ELF-1 (cell line): ENCODE measurements at places on chromosomes 1 and 21.

DNA sequence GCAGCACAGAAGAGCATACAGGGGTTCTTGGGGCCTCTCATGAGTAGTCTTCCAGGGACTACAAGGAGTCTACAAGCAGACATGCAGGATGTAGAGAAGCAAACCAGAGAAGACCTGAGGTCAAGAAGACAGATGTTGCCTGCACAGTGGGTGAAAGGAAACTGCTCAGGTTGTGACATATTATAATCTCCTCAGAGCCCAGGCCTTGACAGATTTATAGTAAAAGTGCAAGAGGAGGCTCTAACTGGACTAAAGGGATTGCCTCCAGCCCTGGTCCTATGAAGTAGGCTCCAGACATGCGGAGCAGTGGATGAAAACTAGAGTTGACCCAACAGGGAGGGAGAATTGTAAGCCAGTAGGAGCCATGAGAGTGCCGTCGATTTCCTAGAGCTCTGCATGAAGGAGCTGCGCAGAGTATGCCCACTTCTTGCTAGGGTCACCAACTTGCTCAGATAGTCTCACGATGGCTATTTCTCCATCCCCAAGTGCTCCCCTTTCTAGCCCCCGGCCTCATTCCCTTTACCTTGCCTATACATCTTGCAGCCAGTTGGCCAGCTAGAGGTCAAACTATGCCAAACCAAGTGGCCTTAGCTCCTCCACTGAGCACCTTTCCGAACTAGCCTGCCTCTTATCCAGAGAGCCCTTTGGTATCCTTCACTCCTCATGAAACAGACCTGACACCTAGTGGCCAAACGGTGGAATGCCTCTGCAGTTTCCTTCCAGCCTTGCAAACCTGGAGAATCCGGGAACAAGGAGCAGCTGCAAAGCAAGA, 36.2 kb upstream of the IPO9 start:
- peak; percentile 91 for DNase-seq

DNA sequence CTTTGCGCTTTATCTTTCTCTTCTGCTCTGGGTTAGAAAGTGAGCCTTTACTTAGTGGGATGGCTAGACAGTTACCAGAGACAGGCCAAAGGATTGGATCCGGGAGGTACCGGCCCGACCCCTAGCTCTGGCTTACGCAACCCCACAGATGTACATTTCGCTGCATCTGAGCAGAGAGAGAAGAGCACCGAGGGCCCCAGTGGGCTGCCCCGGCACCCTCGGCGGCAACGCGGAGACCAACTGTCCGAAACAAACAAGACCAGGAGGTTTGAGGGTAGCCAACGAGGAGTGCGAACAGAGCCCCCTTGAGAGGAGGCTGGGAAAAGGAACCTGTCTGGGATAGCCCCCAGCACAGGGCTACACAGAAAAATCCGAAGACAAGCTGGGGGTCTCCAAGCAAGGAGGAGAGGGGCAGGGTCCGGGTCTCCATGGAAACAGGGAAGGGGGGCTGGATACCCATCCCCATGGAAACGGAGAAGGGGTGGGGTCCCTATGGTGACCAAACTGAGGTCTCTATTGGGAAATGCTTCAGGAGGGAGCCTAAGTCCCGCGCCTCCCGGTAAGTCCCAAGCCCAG, 373 bp downstream of the MTF1 start:
- DNase-seq, result no peak

DNA sequence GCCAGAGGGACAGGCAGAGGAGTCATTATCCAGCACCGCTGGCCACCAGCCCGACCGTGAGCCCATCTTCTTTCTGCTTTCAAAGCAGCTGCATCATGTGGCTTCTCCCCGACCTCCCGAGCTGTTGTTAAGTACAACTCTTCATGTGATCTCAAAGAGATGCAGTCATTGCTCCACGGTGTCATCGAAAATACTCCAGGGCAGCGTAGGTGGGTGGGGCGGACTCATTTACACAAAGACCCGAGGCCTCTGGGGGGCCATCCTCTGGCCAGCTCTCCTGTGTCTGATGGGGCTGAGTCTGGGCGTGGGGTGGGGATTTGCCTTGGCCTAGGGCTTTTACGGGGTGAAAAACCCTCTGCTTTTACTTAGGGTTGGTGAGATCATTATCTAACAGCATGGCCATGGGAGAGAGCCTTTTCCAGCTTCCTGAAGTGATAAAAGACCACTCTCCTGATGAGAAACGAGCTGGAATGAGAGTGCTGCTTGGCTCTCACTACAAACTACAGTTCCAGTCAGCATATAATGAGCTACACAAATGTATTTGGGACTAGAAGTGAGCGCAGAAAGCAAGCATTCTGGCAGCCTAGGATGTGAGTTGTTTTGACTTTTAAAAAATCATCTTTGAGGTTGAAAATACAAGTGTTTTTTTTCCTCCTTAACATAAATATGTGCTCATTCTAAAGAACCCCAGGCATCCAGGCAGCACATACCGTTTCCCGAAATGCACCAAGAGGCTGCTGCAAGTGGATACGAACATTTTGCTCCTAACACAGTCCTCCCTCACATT, 165.0 kb downstream of the RHOU start:
- DNase-seq, result peak; percentile 76

GRCh38 chr1:44031252-44032169, at the start of gene SLC6A9:
Gene SLC6A9 (minus strand): TSS chr1:44031462. CDS start chr1:44024277, 7,185 bp downstream.
- peak; percentile 77 for DNase-seq

GRCh38 chr1:206573319-206573718, 38.9 kb downstream of the EIF2D start:
- no peak for DNase-seq

DNA sequence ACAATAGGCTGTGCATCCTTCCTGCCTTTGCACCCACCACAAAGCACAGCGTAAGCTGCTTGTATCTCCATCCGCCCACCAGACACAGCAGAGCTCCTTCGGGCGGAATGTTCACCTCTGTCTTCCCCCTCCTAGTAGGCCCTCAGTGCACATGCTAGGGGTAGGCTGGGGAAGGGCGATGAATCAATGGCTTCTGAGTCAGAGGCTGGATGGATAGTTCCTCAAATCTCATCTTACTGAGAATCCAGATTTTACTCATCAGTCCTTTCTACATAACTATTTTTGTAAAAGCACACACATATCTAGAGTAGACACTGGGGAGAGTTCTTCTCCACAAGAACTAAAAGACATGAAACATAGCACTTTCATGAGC, 73.8 kb downstream of the BCAR3 start:
- DNase-seq, result no peak

DNA sequence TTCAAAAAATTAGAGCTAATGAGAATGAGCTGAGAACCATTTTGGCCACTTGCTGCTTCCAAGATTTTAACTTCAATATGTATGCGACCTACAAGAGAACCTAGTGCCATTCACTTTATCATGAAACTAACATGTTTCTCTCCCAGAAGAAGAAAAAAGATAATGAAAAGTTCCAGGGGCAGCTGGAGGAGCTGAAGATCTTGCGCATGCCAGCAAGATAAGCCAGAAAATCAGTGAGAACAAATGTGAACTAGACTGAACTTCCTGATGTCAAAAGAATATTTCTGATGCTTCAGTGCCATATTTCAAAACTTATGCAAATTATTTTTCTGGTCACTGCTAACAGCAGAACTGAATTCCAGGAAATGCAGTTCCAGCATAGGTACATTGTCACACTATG, 1265.1 kb downstream of the BRINP3 start:
- no peak for DNase-seq

GRCh38 chr1:2350501-2350900, 40.9 kb downstream of the MORN1 start:
- no peak for DNase-seq

DNA sequence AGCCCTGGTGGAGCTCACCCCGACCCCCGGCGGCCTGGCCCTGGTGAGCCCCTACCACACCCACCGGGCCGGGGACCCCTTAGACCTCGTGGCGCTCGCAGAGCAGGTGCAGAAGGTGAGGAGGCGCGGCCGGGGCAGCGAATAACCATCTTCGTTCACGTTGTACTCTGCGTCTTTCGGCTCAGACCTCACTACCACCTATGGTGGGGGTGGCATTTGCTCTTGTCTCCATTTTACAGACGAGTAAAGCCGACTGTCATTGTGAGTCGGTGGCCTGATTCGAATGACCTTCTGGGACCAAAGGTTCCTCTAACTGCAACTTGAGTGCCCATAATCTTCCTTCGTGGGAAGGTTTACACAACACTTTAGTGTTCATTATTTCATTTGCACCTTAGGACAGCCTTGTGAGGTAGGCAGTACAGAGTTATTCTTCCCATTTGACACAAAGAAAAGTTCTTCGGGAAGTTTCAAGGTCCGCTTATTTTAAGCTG, 506 bp downstream of the C1orf50 start:
- DNase-seq, result no peak

- peak; percentile 76 for DNase-seq
Observed at GRCh38 chr1:85328713-85329397, 52.4 kb upstream of the BCL10 start.

GRCh38 chr1:230794431-230794830, 47.2 kb downstream of the CAPN9 start:
- DNase-seq, result no peak

- peak; percentile 21 for DNase-seq
Observed at GRCh38 chr1:160251687-160252526, 10.4 kb downstream of the DCAF8 start.

DNA sequence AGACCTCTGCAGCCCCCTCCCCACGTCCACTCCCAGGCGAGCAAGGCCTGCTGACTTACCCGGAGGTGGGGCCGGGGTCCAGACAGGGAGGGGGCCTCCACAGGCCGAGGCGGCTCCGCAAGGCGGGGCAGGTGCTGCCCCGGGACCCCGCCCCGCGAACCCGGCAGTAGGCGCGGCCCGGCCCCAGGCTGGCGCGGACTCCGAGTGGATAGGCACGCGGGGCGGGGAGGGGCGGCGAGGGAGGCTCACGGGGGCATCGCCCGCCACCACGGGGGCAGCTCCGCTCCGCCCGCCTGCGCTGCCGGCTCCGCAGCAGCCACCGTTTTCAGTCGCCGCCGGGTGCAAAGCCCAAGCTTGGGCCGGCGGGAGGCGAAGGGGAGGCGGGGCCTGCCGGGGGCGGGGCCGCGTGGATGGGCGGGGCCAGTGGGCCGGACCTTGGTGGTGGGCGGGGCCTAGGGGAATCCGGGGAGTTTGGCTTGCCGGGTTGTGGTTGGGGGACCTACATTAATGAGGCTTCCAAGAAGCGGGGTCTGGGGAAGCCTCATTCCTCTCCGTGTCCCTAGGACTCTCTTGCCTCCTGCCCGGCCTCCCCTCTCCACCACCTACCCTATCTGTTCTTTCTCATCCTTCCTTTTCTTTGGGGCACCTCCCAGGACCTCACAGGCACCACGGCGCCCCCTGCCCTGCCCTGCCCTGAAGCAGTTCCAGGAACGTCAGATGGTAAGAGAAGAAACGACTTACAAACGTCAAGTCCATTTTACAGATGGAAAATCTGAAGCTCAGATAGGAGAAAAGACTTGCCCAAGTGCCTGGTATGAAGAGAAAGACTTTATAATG, at the start of gene RIMS3:
Gene RIMS3, minus strand, starts transcription at position 348 of the 837 bp plus-strand sequence. CDS start 23,757 bp downstream, outside the sequence.
- DNase-seq, result peak; percentile 60

DNA sequence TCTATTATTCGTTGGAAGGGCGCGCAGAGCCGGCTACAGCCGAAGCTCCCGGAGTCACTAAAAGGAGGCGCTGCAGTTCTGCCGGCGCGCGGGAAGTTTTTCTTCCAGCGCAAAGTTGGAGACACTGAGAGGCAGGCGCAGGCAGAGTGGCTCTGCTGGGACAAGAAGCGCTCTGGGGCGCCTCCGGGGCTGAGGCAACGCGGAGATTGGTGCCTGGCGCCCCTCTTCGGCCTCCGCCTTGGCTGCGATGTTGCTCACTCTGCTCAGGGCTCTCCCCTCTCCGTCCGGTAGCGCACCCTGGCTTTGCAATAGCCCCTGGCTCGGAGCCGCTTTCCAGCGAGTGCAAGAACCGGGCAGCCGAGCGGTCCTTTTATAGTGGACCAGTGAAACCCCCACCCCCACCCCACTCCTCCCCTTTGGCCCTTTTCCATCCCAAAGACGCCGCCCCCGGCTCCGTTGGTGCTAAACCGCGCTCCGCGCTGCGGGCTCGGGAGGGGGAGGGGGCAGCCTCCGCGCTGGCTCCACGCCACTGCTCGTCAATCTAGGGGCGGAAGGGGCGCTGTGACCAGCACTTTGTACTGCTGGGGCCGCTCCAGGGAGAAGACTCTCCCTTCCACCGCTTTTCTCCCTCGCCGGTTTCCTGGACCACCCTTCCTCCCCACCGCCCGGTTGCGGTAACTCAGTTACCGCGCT, at the start of gene ADAMTS1:
Gene ADAMTS1, minus strand, starts transcription at position 344 of the 693 bp plus-strand sequence. CDS start 455 bp downstream, outside the sequence.
- DNase-seq, result peak; percentile 90

DNA sequence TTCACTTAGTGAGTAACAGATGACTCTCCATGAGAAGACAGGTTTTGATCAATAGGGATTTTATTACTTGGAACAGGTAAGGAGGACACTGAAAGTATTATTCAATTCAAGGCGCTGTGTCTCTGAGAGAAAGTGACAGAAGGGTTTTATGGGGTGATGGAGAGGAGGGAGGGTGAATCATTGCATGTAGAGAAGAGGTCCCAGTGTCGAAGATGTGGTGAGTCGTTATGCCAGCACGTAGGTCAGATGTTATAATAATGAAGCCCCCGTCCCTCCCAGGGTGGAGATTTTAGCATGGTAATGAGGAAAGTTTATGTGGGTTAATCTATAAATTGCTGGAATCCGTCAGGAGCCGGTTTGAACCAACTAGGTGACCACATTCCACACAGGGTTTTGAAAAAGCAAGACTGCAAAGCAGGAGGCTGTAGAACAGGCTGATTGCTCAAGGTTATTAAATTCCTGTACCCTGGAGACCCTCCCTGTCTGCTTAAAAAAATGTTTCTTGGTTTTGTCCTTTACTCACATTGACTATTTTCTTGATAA, 586.4 kb upstream of the TMPRSS15 start:
- DNase-seq, result no peak

GRCh38 chr1:225870911-225871310, 11.3 kb downstream of the TMEM63A start:
- no peak for DNase-seq

GRCh38 chr1:204278958-204279357, 65.2 kb upstream of the GOLT1A start:
- no peak for DNase-seq

DNA sequence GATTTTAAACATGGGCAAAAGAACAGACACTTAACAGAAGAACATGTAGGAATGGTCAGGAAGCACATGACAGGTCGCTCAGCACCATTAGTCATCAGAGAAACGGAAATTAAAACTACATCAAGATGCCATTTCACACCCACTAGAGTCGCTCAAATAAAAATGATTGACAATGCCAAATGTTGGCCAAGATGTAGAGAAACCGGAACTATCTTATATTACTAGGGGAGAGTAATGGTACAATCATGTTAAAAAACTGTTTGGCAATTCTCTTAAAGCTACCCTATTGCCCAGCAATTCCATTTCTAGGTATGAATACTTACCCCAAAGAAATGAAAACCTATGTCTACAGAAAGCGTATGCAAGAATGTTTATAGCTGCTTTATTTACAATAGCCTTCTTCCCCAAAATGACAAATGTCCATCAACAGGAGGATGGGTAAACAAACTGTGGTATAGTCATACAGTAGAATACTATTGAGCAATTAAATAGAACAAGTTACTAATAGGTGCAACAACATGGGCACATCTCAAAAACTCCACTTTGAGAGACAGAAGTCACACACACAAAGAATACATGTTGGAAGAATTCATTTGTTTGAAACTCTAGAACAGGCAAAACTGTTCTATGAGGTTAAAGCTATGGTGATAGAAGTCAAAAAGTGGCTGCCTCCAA, 92.8 kb downstream of the ETS2 start:
- no peak for DNase-seq

- DNase-seq, result no peak
Observed at GRCh38 chr1:64006276-64007051, 197.0 kb upstream of the UBE2U start.
